Pancreas (tissue), 10 donors: ENCODE measurements at places on chromosomes 5 and 9.

DNA sequence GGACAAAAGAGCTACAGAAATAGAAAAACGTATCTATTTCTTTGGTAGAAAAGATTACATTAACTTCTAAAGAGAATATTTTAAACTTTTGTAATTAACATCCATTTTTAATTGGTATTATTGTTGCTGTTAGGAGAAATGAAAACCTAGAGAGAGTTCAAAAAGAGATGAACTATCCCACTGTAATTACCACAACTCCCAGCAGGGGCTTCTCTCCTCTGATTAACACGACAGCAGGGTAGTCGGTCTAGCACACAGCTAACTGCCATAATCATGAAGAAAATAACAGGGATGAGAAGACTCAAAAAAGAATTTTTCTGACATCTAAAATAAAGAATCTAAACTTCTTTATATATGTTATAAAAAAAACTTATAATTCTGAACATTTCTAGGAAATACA, 86.2 kb upstream of the CDH9 start:
- H3K27ac ChIP-seq, result no peak overlapping the region
- no peaks in the 10 kb centered on the region for H3K36me3 ChIP-seq
- no peak overlapping the region for H3K4me3 ChIP-seq
- H3K27me3 ChIP-seq, result no peaks in the 10 kb centered on the region
- no peaks in the 10 kb centered on the region for H3K4me1 ChIP-seq
- no peak for DNase-seq

DNA sequence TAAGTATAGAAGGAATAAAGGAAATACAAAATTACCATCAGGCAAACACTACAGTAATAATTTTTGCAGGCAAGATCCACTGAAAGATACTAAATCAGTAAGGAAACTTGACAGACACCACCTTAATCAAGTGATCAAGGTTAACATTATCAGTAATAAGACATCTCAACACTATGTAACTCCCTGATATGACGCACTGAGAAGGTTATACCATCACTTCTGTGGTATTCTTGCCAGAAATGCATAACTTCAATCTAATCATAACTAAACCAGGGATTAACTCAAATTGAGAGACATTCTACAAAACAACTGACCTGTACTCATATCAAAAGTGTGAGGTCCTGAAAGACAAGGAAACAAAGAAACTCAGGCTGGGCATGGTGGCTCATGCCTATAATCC, 52.5 kb upstream of the GABRP start:
- no peak overlapping the region for H3K4me3 ChIP-seq
- no peak for DNase-seq
- no peak overlapping the region for H3K27ac ChIP-seq
- H3K36me3 ChIP-seq, result no peaks in the 10 kb centered on the region
- no peaks in the 10 kb centered on the region for H3K4me1 ChIP-seq

GRCh38 chr9:120876842-120877240, at the start of gene PHF19:
PHF19 (minus strand) TSS chr9:120877188; CDS start chr9:120874741, 2,447 bp downstream.
- H3K27me3 ChIP-seq, result no peaks in the 10 kb centered on the region
- no peaks in the 10 kb centered on the region for H3K36me3 ChIP-seq
- no peak for DNase-seq
- H3K27ac ChIP-seq, result peak within 1 kb of the TSS; percentile 71
- no peaks in the 10 kb centered on the region for H3K4me1 ChIP-seq

DNA sequence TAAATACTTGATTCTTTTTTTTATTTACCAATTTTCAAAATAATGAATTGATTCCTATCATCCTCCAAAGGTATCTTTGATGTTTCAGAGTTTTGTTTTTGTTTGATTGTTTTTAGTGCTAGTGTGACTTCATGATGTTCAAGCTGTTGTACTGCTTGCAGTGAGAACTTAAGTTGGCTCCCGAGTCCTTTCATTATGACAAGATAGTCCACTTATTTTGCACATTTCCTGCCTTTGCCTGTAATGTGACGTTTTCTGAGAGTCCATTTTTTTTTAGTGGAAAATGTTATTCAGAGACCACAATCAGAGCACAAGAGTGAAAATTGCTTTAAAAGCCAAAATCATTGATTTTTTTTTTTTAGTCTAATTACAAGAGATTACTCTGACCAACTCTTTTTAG, 60.1 kb upstream of the FCHO2 start:
- no peaks in the 10 kb centered on the region for H3K27me3 ChIP-seq
- no peak overlapping the region for H3K27ac ChIP-seq
- no peak overlapping the region for H3K4me3 ChIP-seq
- H3K36me3 ChIP-seq, result peaks cover under 1% of the 10 kb centered on the region
- no peak for DNase-seq

DNA sequence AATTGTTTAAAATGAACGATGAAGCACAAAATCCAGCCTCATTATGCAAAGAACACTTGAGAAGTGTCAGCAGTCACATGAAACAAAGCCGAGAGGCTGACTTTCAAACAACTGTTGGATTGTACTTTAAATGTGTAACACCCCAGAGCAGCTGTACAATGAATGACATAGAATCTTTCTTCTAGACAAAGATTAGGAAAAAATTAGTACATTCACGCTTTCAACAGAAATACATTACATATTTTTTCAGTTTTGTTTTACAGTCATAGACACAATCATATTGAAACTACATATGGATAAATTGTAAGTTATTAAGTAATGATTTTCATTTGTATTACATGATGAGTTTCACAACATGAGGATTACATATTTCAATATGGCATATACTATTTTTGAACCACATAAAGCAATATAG, 10.6 kb upstream of the AGXT2 start:
- H3K36me3 ChIP-seq, result no peaks in the 10 kb centered on the region
- H3K4me3 ChIP-seq, result no peak overlapping the region
- H3K4me1 ChIP-seq, result no peaks in the 10 kb centered on the region
- no peaks in the 10 kb centered on the region for H3K27me3 ChIP-seq
- no peak for DNase-seq
- H3K27ac ChIP-seq, result no peak overlapping the region

DNA sequence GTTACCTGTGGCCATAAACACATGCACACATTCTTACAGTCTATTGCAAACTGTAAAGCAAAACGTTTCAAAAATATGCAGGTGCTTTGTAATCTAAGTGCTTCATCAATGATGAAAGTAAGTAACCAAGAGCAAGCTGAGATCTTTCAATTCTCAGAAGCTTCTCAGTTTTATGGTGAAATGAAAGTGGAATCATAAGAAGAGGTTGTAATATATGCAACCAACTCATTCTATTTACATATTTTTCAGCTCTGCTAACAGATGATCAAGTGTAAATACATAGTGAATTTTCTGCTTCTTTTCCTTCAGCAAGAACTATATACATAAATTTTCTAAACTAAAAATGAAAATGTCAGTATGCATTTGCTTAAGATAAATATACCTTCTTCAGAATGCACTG, 33.1 kb upstream of the PRDM9 start:
- no peaks in the 10 kb centered on the region for H3K36me3 ChIP-seq
- no peak for DNase-seq
- no peaks in the 10 kb centered on the region for H3K27me3 ChIP-seq
- H3K27ac ChIP-seq, result no peak overlapping the region

DNA sequence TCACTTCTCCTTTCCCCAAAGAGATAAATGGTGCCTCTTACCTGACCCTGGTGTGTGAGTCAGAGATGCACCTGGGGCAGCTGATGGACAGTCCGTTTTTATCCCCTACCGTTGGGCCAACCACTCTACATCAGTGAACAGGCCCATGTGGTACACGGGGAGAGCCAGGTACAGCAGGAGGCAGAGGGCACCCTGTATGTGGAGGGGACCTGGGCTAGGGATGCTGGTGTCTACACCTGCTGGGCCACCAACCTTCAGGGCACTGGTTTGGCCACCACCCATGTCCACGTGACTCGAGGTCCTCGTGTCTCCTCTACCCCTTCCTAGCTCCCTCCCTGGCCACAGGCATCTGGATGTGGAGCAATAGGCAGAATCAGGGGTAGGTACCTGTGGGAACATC, 22.7 kb upstream of the ANXA6 start:
- no peaks in the 10 kb centered on the region for H3K36me3 ChIP-seq
- no peak overlapping the region for H3K27ac ChIP-seq
- DNase-seq, result no peak
- H3K27me3 ChIP-seq, result no peaks in the 10 kb centered on the region
- H3K4me3 ChIP-seq, result no peak overlapping the region

DNA sequence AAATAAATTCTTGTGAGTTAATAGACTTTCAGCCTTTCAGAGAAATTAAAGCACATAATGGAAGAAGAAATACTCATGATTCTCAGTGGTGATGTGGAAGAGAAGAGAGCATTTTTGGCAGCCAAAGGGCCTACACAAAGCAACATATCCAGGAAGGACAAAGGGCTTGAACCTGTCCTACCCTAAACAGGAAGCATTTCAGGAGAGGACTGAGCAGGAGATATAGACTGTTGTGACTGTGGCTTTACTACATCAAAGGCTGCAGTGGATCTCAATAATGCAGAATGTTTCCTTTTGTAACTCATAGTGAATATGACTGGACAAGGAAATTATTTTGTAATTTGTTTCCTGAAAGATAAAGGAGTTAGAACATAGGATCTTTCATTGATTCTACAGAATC, 1.3 kb upstream of the PARP8 start:
- no peak overlapping the region for H3K4me3 ChIP-seq
- H3K4me1 ChIP-seq, result peaks cover 17% of the 10 kb centered on the region
- DNase-seq, result no peak
- no peaks in the 10 kb centered on the region for H3K27me3 ChIP-seq
- no peaks in the 10 kb centered on the region for H3K36me3 ChIP-seq
- peak overlapping the region; percentile 96 for H3K27ac ChIP-seq

DNA sequence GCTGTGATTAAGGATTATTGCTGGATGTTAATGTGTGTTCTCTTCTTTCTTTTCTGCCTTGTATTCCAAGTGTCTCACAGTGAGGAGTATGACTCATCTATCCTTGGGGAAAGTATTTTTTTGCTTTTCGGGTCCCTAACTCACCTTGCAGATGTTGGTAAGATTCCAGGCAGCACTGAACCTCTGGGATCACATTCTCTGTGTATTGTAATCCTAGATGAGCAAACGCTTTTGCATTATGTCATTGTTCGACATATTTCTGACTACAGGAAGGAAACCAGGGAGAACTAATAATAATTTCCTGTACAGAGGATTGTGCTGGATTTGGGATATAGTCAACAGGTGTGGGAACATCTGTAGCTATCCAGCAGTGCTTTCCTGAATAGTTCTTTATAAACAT, 246.1 kb upstream of the TUT7 start:
- no peak overlapping the region for H3K4me3 ChIP-seq
- no peak for DNase-seq
- H3K27me3 ChIP-seq, result no peaks in the 10 kb centered on the region
- H3K36me3 ChIP-seq, result no peaks in the 10 kb centered on the region
- peaks cover 6% of the 10 kb centered on the region for H3K4me1 ChIP-seq
- H3K27ac ChIP-seq, result no peak overlapping the region

DNA sequence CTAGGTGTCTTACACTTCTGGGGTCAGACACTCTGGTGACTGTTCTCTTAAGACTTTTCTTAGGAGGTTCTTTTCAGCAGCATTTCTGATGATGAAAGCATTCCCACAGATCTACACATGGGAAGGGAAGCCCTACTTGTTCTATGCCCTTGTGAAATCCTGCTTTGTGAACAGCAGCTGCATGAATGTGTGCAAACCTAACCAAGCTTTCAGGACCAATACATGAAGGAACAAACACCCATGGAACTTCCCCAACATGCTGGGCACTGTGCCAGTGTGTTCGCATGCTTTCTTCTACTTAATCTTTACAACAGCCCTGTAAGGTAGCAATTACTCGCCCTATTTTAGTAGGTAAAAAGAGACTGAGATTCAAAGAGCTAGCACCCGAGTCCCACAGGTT, 439.9 kb upstream of the KLF4 start:
- H3K4me1 ChIP-seq, result no peaks in the 10 kb centered on the region
- H3K27ac ChIP-seq, result no peak overlapping the region
- H3K27me3 ChIP-seq, result no peaks in the 10 kb centered on the region
- DNase-seq, result no peak
- no peaks in the 10 kb centered on the region for H3K36me3 ChIP-seq

- no peaks in the 10 kb centered on the region for H3K36me3 ChIP-seq
- no peak overlapping the region for H3K27ac ChIP-seq
- H3K4me1 ChIP-seq, result no peaks in the 10 kb centered on the region
Measured at GRCh38 chr5:19314840-19315239, 673.2 kb downstream of the CDH18 start.

GRCh38 chr9:75071530-75072122, 16.3 kb downstream of the NMRK1 start:
- no peak for DNase-seq
- no peaks in the 10 kb centered on the region for H3K27me3 ChIP-seq
- H3K27ac ChIP-seq, result no peak overlapping the region
- H3K4me1 ChIP-seq, result no peaks in the 10 kb centered on the region
- no peaks in the 10 kb centered on the region for H3K36me3 ChIP-seq
- no peak overlapping the region for H3K4me3 ChIP-seq
